Right forelimb (tissue), 1 donor: ENCODE measurements at places on chromosomes 16 and 17.
A peak's percentile ranks its signal among the peaks of the same experiment; 100 is the strongest.

DNA sequence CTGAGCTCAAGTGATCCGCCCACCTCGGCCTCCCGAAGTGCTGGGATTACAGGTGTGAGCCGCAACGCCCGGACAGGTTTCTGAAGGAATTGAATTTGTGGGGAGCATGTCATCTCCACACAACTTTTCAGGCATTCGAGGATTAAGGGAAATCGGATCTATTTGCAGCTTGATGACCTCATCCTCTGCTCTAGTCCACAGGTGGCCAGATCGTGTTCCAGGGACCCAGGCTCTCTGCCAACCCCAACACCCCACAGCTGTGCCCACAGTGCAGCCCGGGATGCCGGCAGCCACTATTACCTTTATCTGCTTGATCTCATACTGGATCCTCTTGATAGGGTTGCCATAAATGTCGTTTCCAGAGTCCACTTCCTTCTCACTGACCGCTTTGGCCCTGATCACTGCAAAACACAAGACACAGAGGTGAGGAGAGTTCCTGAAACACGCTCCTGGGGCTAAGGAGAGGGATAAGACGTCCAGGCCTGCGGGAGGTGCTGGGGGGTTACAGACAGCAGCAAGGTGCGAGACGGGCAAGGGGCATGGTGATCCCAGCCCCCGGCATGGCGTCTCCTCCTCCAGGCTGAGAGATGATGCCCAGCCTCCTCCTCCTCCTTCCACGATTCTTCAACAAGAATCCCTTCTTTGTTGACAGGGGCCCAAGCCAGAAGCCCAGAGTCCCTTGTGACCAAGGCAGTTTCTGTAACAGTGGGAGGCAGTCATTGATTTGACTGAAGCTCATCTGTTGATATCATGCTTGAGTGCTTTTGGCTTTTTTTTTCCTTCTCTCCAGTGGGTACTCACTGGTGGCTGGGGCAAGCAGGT, 29.3 kb downstream of the CEP295NL start:
- no peak for DNase-seq

GRCh38 chr17:49766918-49767530, 3.1 kb upstream of the FAM117A start:
- no peak for DNase-seq

GRCh38 chr17:77326076-77326591, 185.4 kb downstream of the SEC14L1 start:
- no peak for DNase-seq

DNA sequence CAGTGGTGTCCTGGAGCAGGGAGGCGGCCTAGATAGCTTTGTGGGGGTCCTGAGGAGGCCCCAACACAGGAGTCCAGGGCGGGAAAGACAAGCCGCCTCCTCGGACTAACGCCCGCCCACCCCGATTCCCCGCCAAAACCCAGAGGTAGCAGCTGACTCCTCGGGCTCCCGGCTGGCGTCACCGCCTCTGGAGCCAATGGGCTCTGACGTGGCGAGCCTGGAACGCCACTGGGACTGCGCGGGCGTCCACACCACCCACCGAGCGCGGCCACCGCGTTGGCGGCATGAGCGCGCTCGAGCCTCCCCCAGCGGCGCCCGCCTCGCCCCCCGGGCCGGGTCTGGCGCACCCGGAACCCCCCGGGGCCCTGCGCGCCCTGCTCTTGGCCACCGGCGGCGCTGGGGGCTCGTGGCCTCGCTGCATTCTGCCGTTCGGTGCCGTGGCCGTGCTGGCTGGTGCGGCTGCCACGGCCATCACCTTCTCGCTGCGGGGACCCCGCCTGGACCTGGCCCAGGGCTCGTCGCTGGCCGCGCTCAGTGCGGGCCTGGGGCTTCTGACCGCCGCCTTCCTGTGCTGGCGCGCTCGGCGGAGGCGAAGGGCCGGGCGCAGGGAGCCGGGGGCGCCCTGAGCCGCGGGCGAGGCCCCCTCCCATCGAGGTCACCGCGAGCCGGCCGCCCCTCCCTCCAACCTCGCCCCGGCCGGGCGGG, 3.4 kb upstream of the NTN3 start:
- peak; percentile 89 for DNase-seq

DNA sequence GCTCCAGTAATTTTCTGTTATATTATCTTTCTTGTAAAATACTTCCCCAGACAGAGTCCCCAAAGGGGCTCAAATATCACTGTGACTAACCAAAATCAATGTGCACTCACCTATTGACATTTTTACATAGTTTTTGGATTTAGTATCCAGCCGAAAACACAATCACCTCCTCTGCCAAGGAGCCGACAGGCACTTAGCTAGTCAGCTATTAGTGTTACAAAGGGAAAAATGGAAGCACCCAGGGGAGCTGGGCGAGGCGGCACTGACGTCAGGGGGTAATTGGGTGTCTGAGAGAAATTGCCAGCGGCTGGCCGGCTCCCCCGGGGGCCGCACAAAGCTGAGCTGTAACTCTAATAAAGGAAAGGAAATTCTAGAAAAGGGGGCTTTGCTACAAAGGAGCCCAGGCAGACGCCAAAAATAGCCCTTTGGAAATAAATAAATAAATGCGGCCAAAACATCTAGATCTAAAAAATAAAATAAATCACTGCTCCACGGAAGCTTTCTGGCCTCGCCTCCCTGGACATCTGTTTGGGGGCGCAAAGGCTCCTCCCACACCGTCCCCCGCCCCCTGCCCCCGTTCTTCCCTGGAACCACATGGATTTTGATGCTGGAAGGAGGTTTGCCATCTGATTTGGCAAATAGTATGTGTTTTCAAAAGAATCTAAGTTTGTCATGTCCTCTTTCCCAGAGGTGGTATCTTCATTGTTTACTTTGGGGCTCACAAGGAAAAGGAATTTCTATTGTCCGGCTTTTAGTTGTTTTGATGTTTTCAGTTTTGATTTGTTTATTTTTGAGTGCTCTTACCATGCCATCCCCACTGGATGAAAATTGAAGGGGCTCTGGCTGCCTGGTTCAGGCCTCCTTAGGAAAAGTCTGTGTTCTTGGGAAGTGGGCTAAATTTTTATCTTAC, 156.7 kb downstream of the ZNF423 start:
- DNase-seq = peak; percentile 74

- DNase-seq = no peak
Measured at GRCh38 chr17:50212121-50212843, 10.9 kb upstream of the COL1A1 start.

DNA sequence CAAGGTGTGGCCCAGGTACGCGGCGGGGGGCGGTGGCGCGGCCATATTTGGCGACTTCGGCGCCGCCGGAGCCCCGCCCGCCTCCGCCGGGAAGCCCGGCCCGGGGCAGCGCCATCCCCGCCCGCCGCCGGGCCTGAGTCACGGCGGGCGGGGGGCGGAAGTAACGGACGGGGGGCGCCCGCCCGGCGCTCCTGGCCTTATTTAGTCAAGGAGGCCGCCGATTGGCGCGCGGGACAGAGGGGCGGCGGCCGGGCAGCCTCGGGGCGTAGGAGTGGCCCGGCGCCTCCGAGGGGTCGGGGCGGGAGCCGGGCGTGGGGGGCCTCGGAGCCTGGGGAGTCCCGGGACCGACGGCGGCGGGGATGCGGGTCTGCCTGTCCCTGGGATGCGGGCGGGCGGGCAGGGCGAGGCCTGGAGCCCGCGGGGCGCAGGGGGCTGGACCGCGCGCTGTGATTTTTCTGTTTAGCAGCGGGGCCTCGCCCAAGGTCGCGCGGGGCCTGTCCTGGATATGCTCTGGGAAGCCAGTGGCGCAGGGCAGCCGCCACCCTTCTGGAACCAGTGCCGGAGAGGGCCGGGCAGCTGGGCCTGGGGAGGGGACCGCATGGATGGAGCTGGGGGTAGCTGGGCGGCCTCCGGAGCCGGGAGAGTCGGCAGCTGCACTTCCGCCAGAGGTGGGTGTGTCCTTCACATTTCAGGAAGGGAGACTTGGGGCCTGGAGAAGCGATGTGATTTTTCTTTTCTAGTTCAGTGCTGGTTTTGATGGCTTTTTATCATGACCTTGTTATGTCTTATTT, 2.3 kb upstream of the ACTG1 start:
- DNase-seq = peak; percentile 85

DNA sequence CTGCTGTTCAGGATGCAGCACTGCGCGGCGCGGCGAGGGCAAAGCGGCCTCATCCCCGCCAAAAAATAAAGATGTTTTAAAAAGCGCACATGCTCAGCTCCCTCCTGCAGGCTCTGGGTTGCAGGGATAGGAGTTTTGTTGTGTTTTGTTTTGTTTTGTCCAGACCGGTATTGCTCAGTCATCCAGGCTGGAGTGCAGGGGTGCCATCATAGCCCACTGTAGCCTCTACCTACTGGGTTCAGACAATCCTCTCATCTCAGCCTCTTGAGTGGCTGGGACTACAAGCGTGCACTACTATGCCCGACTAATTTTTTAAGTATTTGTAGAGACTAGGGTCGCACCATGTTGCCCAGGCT, 636 bp downstream of the WWOX start:
- no peak for DNase-seq

GRCh38 chr16:12958366-12958765, 57.0 kb downstream of the SHISA9 start:
- DNase-seq = no peak

GRCh38 chr16:1895068-1895467, 23.1 kb upstream of the MEIOB start:
- no peak for DNase-seq

DNA sequence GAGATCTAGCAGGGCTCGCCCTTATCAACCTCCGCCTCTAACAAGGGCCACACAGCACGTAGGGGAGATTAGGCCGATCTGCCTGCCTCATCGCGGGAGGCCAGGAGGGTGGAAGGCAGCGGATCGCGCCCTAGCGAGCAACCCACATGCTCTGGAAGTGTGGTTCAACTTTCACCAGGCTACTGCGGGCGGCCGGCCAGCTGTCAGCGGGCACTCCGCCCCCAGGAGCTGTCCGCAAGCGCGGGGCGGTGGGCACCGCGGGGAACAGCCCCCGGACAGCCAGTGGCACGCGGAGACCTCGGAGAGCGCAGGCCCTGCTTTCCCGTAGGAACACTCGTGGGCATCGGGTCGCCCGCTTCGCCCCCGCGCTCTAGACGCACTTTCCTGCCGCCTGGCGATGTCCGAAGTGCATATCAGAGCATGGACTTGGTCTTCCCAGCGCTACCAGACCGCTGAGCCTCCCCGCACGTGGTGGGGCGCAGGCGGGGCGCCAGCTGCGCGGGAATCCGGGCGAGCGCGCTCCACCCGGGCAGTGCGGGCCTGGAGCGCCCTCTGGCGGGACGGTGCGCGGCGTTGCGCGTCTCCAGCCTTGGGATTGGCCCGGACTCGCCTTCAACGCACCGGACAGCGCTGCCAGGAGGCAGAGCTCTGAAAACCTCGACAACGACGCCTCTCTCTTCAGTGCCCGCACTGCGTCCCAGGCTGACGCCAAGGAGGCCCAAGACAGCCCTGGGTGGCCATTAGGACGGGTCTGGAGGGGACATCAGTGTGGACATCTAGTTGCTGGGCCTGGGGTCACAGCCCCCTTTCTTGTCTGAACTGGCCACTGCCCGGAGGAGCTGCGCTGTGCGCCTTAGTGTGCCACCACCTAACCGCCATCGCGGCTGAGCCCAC, 3.6 kb upstream of the ZNHIT3 start:
- peak; percentile 89 for DNase-seq

DNA sequence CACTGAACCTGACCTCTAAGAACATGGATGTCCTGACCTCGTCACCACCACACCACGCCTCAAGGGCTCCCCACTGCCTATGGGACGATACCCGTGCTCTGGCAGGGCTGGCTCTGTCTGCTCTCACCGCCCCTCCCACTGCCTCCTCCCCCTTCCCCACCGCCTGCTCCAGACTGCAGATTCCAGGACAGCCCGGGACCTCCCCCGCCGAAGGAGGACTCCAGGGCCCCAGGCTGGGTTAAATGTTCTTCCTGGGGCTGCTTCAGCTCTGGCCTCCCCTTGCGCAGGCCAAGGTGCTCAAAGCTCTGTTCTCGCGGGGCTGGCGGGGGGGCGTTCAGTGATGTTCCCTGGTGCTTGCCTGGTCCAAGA, 3.1 kb downstream of the NPW start:
- DNase-seq = no peak

- peak; percentile 16 for DNase-seq
Measured at GRCh38 chr16:49587511-49587910, 213.9 kb downstream of the C16orf78 start.

GRCh38 chr16:73504591-73505575, 457.0 kb upstream of the ZFHX3 start:
- DNase-seq = no peak

DNA sequence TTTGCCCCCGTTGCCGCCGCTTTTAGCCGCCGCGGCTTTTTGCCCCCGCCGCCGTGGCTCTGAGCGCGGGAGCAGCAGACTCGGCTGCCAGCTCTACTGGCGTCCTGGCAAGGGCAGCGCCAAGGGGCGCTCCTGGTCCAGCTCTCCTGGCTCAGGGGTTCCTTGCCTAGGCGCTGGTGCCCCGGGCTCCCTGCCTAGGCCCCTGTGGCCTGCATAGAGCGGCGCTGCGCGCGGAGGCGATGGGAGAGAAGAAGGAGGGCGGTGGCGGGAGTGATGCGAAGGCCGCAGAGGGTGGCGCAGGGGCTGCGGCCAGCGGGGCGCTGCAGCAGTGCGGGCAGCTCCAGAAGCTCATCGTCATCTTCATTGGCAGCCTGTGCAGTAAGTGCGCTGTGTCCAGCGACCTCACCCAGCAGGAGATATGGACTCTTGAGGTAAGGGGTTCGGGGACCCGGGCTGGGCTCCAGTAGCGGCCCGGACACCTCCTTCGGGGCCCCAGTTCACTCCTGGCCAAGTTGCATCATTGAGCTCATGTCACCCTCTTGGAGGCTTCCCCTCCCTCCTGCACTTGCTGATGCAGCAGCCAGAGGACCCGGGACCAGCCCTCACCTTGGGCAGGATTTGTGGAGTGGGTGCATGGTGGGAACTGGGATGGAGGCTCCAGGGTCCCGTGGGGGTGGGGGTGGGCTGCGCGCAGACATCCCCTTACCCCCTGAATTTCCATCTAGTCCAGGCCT, 1344.4 kb downstream of the TP53TG3F start:
- no peak for DNase-seq

- DNase-seq = no peak
Measured at GRCh38 chr17:8934346-8934745, 31.2 kb downstream of the PIK3R5 start.

GRCh38 chr17:60395508-60396065, 3.7 kb upstream of the USP32 start:
- no peak for DNase-seq

DNA sequence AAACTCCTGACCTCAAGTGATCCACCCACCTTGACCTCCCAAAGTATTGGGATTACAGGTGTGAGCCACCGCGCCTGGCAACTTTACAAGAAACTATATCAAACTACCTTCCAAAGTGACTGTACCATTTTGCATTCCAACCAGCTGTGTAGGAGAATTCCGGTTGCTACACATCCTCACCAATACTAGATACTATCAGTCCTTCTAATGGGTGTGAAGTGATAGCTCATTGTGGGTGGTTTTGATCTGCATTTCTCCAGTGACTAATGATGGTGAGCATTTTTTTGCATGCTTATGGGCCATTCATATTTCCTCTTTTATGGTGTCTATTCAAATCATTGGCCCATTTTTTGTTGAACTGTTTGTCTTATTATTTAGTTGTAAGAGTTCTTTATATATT, 37.7 kb downstream of the SCNN1B start:
- DNase-seq = no peak

- DNase-seq = peak; percentile 13
Measured at GRCh38 chr17:7025245-7025644, 2.4 kb downstream of the BCL6B start.
